ENCODE measurements at places on chromosomes 4 and X.

- no peak for DNase-seq
These were observed 51.5 kb upstream of the GPR78 start for GRCh38 chr4:8528713-8529112.

DNA sequence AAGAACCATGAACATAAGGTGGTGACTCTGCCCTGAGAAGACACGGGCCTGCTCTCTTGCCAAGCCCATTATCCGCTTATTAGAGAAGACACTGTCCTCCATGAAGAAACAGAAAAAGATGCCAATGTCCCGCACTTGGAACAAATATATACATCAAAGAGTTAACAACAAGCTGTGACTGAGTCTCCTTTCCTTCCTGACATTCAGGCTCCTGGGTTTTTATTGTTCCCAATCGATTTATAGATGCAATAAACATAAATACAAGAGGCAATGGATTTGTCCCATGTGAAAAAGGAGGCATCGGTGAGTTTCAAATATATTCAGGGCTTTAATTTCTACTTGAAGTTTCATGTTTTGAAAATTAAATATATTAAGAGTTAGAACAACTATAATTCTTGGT lies 169.2 kb upstream of the CPEB2 start:
- DNase-seq: no peak

- DNase-seq: no peak
These were observed 788.9 kb downstream of the RPA4 start for GRCh38 chrX:97672608-97673007.

DNA sequence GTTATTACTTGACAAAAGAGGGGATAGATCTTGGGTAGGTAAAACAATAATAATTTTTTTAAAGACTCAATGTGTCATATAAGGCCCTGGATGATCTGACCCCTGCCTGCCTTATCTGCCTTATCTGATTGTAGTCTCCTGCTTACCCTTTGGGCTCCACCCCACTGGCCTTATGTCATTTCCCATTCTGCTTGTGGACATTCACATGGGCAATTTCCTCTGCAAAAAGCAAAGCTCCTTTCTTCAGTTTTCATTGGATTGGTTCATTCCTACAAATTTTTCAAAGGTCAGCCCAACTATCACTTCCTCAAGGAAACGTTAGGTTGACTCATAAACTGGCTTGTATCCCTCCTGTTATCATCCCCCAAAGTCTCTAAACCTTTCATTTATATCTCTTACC lies 15.7 kb upstream of the TET2 start:
- DNase-seq: no peak

DNA sequence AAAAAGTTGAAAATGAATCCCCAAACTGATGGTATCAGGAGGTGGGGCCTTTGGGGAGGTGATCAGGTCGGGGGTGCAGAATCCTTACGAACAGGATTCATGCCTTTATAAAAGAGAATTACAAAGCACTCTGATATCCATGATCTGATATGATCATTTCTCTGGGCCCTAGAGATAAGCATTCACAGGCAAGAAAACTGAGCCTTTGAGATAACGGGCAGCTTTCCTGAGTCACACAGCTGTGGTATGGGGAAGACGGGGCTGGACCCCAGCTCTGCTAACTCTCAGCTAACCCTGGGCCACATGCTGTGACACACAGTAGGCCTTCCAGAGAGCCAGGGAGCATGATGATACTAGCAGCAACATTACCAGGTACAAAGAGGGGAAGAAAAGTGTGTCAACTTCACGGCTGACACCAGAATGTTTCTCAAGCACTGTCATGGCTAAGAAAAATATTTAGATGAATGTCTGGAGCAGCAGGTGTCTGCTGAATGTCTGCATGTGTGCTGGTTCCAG lies 85.1 kb downstream of the SLC2A9 start:
- no peak for DNase-seq

DNA sequence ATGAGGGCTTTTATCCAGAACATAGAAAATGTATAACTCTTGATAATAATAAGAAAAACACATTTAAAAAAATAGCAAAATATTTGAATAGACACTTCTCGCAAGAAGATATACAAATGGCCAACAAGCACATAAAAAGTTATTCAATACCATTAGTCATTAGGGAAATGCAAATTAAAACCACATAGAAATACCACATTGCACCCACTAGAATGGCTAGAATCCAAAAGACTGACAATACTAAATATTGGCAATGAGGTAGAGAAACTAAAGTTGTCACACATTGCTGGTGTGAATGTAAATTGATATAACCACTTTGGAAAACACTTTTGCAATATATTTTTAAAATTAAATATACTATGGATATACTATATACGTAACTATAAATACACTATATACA lies 754.3 kb upstream of the MAGEB2 start:
- DNase-seq: no peak

GRCh38 chrX:129000797-129001196 lies 522.5 kb downstream of the SMARCA1 start:
- DNase-seq: no peak

DNA sequence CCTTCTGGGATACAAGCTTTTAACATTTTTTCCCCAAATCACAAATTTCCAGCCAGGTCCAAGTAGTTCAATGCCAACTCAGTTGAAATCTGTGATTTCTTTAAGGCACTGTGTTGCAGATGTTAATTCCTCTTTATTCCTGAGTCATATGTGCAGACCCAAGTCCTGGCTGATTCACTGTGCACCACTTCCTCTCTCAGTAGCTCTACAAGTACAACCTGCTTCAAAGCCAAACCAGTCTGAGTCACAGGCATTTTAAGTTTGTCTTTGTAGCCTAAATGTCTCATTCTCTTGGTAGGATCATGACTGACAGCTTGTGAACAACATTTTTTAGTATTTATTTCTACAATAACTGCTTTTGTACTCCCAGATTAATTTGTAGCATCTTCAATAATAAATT lies 165.6 kb upstream of the S100G start:
- no peak for DNase-seq

DNA sequence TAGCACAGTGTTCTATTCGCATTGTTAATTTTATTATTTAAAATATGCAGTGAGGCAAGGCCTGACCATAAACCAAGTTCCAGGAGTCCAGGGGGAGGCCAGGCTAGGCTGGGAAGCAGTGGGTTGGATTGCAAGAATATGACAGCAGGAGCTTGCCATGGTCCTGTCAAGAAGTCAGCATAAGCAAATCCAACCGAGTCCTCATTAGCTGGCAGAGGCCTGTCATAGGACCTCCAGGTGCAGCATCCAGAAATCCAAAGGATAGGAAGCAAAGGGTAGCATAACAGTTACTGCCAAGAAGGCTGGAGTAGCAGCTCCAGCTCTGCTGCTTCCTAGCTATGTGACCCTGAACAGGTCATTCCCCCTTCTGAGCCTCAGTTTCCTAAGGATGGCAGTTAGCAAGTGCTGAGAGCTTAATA lies 13.4 kb downstream of the PJA1 start:
- no peak for DNase-seq

Measured in stimulated activated CD4-positive, alpha-beta T cell treated with anti-CD3 and anti-CD28 coated beads, Interleukin-1b, Interleukin-23, amount 100 ng/mL, for 1 hour (primary cell).